ENCODE measurements at places on chromosomes 7 and 10.

GRCh38 chr7:37141742-37142141, 306.9 kb downstream of the ELMO1 start:
- DNase-seq = no peak

DNA sequence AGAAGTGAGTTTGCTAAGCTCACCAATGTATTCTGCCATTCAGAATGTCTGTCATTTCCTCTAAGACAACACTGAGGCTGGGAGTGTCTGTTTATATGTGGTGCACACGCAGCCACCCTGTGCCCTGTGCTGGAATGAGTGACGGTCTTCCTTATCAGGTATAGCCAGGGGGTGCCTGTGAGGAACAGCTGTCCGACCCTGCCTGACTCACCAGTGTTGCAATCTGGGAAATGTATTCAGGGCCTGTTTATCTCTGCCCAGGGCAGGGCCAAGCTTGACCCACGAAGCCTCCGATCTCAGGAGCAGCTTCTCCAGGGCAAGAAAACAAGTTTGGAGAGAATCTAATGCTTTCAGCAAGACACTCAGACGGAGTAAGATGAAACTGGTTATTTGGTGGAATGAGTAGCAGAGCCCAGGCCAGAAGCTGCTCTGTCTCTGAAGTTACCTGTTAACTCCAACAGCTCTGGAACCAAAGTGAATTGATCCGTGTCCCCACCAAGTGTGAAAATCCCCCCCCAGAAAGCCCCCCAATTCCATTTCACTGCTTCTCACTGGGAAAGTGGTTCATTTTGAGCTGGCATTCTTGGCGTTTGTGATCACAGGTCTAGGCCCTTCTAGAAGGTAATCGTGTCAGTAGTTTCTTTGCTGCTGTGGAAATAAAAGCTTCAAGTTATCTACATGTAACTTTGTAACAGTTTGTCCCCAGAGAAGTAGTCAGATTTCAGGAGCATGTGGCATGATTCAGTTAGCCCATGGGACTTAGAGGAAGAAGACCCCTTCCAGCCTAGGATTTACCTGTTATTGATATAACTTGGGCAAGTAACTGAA, 6.1 kb upstream of the UBE2H start:
- DNase-seq = no peak

DNA sequence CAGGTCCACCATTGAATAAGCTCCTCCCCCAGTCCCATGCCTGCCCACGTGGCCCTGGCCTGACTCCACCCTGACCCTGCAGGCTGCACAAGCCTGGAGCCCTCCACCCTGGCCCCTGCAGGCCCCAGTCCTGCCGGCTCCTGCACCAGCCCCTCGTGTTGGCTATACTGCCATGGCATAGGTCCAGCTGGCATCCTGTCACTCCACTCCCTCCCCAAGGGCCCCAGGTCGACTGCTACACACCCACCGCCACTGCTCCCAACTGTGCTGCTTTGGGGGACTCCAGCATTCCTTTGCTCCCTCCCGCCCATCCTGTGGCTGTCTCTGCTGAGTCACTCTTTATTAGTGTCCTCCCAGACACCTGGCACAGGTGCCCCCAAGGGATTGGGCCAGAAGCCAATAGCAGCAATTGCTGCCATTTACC, 32.4 kb upstream of the HSPA12A start:
- DNase-seq = no peak

GRCh38 chr7:73823873-73824592, 6.8 kb upstream of the CLDN4 start:
- no peak for DNase-seq

GRCh38 chr7:24137338-24137737, 146.7 kb upstream of the NPY start:
- no peak for DNase-seq

DNA sequence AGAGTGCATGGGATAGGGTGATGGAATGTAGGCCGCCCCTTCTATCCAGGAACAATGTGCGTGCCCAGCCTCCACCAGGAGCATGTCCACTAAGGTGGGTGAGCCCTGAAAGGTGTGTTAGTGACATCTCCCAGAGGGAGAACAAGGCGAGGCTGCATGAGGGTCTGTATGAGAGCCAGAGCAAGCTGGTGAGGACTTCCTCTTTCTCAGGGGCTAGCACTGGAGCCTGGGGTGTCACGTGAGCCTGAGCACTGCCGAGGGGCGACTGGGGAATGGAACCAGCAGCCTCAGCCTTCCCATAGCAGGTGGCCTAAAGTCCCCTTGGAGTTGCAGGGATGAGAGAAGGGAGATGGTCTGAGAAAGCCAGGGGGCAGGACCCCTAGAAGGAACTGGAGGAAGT, 156.3 kb upstream of the COBL start:
- no peak for DNase-seq

- DNase-seq = no peak
These were observed 210.1 kb downstream of the JCAD start for GRCh38 chr10:29849126-29849833.
